ENCODE measurements at places on chromosomes 1 and 21.
A peak's percentile ranks its signal among the peaks of the same experiment; 100 is the strongest.

DNA sequence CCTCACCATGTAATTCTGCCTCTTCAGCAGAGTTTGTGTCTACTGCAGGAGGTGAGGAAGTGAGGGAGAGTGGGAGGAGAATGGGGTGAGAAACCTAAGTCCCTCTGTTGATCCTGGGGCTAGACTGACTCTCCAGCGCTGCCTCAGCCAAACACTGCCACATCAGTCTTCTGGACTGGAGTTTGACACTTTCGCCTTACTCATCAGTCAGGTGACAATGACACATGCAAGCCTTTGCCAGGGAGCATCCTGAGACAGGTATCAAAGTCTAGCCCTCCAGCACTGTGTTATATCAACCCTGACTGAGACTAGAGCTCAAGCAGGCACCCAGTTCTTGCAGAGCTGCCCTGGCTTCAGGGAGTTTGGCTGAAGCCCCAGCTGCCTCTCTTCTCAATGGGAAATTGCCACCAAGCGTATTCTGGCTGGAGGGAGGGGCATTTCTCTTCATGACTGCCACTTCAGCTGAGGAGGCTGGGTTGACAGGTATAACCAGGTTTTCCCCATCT is 33.3 kb upstream of the SUCO start:
- no peak for DNase-seq

GRCh38 chr1:93964777-93965200 is 55.6 kb upstream of the GCLM start:
- no peak for DNase-seq

- DNase-seq, result no peak
Measured at GRCh38 chr1:226135709-226136108, 50.8 kb downstream of the ACBD3 start.

- peak; percentile 6 for DNase-seq
Measured at GRCh38 chr1:160935527-160936258, 18.9 kb downstream of the ITLN2 start.

DNA sequence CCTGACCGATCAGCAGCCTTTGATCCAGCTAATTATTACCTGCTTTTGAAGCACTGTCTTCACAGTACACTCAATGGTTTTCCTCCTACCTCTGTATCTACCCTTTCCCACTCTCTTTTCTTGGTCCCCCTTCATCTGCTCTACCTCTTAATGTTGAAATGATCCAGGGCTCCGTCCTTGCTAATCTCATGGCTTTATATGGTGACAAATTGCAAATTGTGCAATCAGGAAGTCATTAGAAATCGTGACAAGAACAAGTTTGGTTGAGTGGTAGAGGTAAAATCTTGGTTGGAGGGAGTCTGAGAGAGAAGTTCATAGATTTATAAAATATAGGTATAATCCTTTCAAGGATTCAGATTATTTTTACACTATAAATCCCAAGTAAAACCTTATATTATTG is 9.6 kb upstream of the CYB5R1 start:
- no peak for DNase-seq

DNA sequence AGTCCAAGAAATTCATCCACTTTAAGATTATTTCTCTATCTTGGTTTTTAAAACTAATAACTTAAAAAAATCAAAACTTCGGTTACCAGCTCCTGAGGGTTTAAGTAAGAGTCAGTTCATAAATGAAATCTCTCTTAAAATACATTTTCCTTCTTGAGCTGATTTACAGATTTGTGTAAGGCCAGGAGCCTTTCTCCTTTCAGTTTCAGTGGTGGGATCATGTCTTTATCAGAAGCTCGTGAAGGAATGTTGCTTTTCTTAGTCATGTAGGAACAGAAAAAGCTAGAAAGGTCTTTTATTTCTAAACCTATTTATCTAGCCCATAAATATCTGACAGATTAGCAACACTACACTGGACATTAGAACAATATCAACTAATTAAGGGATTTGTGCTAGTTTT is 390.2 kb downstream of the GPATCH2 start:
- no peak for DNase-seq

GRCh38 chr1:204874274-204874673 is 3.6 kb downstream of the NFASC start:
- no peak for DNase-seq

DNA sequence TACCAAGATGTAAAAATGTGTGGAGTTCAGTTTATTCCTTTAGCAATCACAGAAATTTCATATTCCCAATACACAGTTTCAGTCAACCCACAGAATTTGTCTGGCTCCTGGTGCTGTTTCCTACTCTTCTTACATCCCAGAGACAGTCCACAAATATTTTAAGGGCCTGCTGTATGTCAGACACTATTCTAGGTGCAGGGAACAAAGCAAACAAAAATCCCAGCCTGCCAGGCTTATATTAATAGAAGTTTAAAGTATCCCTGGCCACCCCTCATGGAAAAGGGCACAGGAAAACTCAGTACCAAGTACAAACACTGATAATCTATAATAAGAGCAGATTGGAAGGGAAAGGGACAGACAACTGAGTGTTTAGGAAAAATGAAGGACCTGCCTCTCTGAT is 194.8 kb downstream of the ZP4 start:
- DNase-seq, result no peak

DNA sequence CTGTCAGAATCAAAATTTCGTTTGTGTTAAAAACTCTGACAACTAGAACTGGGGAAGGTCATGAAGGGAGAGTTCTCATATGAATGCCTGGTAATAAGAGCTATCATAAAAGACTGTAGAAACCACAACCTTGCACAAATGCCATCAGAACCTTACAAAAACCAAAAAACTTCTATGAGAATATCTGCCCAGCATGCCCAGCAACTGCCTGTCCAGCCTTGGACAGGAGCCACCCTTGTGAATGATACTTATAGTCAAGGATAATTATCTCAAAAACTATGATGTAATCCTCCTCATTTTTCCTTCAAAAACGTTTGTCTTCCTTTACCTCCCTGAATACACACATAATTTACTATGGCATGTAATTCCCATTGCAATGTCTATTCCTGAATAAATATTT is 53.4 kb upstream of the C1orf185 start:
- DNase-seq, result no peak

DNA sequence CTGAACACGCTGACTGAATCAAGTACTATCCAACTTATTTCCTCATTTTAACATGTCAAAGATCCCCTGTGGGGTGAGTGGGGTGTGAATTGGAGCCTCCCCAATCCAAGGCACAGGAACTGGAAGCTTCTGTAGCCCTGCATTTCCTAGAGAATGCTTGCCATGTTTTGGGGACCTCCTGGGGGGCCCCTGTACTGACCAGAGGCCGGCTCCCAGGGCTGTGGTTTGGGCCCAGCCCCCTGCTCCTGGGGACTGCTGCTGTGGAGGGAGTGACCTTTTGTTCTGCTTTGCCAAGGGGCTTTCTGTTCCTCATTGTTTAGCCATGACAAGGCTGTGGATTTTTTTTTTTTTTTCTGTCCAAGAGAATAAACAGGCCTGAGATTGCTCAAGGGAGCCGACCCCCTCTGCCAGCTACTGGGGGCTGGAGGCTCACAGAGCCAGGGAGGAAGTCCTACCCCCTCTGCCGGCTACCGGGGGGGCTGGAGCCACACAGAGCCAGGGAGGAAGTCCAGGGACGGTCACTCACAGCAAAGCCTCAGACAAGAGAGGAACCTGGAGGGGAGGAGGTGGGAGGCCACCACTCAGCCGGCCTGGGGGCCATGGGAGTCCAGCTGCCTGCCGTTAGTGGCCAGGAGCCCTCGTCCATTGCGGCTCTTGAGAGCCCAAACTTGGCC is 17.4 kb downstream of the TNFRSF1B start:
- DNase-seq, result peak; percentile 85

GRCh38 chr1:116448785-116449385 is 75.8 kb downstream of the ATP1A1 start:
- no peak for DNase-seq

- no peak for DNase-seq
Measured at GRCh38 chr1:30757352-30758120, at the start of gene LAPTM5. Gene LAPTM5, minus strand, starts transcription at chr1:30757774. Its CDS starts 29 bp downstream, at chr1:30757745.

- peak; percentile 67 for DNase-seq
Measured at GRCh38 chr1:39214714-39214997, 10.2 kb downstream of the MACF1 start.

- DNase-seq, result no peak
Measured at GRCh38 chr1:218366322-218367052, 21.4 kb downstream of the TGFB2 start.

DNA sequence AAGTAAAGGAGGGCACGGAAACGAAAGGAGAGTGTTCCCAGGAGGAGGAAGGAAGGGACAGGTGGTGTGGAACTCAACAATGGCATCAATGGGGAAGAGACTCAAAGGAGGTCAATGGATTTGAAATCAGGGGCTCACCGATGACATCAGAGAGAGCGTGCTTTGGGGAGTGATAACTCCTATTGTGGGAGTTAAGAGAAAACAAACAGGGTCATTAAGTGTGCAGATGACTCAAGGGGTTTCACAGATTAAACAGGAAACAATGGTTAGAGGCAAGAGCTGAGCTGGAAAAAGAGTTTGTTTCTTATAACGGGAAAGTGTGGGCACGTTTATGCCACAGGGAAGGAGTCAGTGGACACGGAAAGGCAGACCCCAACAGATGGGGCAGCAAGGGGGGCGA is 629.1 kb downstream of the SMYD3 start:
- no peak for DNase-seq

DNA sequence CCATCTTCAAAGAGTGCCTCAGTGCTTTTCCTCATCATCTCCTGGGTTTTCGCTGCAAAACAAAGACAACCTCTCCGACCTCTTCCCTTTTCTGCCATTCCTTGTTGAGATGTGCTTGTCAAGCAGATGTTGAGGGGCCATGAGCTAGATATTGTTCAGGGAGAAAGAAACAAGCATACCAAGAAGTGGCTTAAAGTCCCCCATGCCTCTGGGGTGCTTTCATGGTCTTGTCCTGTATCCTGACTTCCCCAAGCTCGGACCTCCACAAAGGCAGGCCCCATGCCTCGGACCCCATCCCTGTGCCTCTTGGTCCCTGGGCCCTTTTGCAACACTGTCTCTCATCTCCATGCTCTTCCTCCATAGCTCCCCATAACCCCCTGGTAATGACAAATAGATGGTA is 103.8 kb downstream of the C1orf94 start:
- no peak for DNase-seq

GRCh38 chr1:92315766-92316599 is 17.1 kb downstream of the RPAP2 start:
- DNase-seq, result no peak

DNA sequence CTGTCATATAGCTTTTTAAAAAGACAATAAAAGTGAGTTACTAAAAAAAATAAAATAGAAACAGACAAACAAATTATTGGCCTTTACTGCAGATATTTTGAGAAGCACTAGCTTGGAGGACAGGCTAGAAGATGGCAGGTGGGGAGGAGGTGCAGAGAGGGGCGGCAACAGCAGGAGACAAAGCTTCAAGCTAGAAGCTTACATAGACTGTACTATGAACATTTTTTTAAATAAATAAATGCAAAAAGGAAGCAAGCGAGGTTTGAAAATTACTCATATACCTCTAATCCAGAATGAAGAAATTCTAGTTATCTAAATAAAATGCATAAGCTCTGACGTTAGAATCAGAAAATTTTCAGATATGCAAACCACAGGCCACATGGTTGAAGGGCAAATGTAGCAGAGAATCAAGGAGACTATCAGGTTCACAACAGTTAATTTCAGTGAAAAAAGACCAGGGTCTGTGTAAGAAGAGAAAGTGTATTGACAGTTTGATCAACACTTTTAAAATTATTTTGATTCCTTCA is 54.9 kb downstream of the NRIP1 start:
- no peak for DNase-seq

DNA sequence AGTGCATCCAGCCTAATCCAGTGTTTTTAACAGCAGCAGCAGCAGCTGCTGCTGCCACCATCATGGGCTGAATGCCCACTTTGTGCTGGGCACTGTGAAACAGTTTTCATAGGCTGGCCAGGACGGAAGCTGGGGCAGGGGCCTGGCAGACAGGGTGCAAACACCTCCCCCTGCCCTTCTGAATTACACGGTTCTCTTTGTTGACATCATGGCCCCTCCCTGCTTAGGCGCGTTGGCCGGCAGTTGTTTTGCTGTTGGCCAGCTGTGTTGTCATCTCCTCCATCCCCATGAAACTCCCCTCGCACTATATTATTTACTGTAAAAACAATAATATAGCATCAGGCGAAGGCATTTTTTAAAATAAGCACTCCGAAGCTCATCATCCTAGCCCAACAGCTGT is 33.1 kb downstream of the PTPRU start:
- DNase-seq, result peak; percentile 91

DNA sequence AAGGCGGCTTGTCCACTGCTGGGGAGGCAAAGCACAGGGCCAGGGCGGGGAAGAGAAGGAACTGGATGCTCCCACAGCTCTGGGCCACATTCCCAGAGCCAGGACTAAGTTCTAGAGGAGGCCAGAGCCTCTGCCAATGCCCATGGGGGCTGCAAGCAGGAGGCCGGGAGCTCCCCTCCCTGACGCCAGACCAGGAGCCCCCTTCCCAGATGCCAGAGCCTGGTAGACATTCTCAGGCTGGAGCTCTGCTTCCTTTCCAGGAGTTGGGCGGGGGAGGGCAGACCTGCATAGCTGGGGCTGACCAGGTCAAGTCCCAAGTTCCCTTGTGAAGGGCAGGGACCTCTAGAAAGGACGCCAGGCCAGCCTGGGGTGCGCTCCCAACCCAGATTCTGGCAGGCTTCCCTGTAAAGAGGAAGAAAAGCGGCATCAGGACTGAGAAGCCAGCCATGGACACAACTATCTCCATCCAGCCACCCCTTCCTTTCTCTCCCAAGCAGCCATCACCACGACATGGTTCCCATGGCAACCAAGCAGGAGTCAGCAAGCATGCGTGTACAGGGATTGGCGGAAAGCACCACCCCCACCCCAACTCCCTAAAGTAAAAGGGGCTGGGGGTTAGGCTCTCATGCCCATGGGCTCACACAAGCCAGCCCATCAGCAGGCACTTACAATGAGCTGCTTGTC is 13.4 kb downstream of the KIF21B start:
- peak; percentile 39 for DNase-seq

DNA sequence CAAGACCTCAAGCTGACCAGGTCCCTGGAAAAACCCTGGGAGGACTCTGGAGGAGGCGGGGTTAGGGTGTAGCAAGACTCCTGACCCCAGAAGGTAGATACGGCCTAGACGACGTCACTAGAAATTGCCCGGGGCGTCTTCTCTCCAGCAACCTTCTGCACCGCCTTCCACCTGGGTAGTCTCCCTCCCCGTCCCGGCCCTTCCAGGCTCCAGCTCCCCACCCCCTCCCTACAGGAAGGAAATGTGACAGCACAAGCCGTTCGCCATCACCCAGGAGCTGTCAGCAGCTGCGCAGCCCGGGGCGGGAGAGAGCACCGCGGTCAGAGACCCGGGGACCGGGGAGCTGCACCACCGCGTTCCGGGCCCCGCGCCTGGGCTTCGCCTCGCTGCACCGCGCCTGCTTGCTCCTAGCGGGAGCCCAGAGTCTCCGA is 20.0 kb downstream of the SERTAD4 start:
- DNase-seq, result no peak

DNA sequence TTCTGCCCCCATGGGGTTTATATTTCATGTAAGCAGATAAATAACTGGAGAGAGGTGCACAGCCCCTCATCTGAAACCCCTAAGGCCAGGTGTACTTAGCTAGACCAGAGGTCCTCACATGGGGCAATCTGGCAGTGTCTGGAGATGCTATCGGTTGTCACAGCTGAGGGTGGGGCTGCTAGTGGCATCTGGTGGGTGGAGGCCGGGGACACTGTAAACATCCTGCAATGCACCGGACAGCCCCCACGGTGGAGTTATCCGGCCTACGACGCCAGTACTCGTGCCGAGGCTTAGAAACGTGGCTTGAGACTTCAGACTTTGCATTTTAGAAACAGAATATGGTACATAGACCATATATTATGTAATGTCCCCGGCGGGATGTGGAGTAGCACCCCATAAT is 186.5 kb upstream of the VAMP3 start:
- DNase-seq, result no peak
